ENCODE measurements at places on chromosomes 7 and 10.

- no peak for DNase-seq
Measured at GRCh38 chr10:17443707-17444387, 10.5 kb downstream of the ST8SIA6 start.

DNA sequence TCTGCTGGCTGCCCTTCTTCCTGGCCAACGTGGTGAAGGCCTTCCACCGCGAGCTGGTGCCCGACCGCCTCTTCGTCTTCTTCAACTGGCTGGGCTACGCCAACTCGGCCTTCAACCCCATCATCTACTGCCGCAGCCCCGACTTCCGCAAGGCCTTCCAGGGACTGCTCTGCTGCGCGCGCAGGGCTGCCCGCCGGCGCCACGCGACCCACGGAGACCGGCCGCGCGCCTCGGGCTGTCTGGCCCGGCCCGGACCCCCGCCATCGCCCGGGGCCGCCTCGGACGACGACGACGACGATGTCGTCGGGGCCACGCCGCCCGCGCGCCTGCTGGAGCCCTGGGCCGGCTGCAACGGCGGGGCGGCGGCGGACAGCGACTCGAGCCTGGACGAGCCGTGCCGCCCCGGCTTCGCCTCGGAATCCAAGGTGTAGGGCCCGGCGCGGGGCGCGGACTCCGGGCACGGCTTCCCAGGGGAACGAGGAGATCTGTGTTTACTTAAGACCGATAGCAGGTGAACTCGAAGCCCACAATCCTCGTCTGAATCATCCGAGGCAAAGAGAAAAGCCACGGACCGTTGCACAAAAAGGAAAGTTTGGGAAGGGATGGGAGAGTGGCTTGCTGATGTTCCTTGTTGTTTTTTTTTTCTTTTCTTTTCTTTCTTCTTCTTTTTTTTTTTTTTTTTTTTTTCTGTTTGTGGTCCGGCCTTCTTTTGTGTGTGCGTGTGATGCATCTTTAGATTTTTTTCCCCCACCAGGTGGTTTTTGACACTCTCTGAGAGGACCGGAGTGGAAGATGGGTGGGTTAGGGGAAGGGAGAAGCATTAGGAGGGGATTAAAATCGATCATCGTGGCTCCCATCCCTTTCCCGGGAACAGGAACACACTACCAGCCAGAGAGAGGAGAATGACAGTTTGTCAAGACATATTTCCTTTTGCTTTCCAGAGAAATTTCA lies 1.7 kb downstream of the ADRB1 start:
- no peak for DNase-seq

GRCh38 chr7:138863931-138864330 lies 65.9 kb upstream of the ATP6V0A4 start:
- DNase-seq, result no peak

- no peak for DNase-seq
Measured at GRCh38 chr7:16813232-16813616, 8.4 kb upstream of the AGR2 start.

- no peak for DNase-seq
Measured at GRCh38 chr10:83166344-83166743, 973.0 kb upstream of the GHITM start.

DNA sequence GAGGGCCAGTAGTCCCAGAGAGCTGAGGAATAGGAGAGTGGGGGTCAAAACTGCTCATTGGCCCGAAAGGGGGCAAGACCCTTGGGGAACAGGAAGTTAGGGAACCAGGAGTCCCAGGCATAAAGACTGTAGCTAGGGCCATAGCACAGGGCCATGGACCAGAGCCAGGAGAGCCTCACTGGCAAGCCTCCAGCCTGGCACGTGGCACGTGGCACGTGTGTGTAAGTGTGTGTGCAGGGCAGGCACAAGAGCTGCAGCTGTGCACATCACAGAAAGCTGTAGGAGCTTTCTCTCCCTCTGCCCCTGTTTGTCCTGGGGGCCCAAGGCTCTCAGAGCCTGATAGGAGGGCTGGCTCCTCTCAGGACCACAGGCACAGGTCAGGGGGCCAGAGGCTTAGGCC lies 47.8 kb upstream of the SLF2 start:
- DNase-seq, result no peak

DNA sequence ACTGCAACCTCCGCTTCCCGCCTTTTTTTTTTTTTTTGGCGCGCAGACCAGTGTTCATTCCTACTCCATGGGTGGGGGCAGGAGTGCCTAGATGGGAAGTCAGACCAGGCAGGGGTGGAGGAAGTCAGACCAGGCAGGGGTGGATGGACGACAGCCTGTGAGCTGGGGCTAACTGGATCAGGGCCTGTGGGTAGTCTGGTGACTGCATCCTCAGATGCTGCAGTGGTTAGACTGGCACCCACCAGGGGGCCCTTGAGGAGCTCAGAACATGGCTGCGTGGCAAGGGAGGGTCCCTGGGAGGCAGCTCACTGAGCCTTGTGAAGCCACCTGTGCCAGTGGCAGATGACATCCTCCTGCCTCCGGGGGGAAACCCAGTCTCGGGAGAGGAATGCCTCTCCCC lies 35.1 kb downstream of the RCC1L start:
- no peak for DNase-seq

GRCh38 chr7:151062399-151063211 lies 3.2 kb downstream of the SLC4A2 start:
- peak; percentile 91 for DNase-seq

- DNase-seq, result no peak
Measured at GRCh38 chr7:34406848-34407530, 251.0 kb upstream of the NPSR1 start.

DNA sequence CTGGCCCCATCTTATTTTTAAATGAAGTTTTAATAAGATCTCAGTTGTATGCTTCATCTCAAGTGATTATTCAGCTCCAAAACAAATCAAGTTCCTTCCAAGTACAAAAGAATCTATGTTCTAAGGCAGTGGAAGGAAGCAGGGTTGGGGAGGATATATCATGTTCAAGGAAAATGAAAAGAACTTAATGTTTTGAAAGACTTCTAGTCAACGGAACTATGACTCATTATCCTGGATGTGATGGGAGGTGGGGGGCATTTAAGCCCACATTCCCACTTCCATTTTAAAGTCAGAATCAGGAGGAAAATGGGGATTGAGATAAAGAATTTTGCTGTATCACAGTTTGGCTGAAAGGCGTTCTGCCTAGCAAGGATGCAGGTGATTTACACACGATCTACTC lies 59.4 kb downstream of the FANK1 start:
- DNase-seq, result no peak

DNA sequence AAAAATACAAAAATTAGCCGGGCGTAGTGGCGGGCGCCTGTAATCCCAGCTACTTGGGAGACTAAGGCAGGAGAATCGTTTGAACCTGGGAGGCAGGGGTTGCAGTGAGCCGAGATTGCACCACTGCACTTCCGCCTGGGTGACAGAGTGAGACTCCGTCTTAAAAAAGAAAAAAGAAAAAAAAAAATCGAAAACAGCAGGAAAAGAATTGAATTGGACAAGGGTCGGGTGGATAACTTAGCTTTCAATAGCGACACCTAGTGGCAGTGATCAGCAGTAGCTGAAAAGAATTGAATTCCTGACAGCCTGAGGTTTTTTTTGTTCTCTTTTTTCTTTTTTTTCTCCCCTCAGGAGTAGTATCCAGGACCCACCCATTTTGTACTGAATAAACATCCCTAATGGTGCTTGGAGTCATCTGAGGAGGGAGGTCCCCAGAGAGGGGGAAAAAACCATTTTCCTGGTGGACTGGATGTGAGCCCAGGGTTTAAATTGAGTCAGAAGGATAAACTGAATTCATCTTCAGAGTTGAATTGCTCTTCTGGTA lies 55.1 kb downstream of the CYCS start:
- peak; percentile 86 for DNase-seq

GRCh38 chr10:91197127-91197526 lies 23.3 kb upstream of the PCGF5 start:
- DNase-seq, result no peak

DNA sequence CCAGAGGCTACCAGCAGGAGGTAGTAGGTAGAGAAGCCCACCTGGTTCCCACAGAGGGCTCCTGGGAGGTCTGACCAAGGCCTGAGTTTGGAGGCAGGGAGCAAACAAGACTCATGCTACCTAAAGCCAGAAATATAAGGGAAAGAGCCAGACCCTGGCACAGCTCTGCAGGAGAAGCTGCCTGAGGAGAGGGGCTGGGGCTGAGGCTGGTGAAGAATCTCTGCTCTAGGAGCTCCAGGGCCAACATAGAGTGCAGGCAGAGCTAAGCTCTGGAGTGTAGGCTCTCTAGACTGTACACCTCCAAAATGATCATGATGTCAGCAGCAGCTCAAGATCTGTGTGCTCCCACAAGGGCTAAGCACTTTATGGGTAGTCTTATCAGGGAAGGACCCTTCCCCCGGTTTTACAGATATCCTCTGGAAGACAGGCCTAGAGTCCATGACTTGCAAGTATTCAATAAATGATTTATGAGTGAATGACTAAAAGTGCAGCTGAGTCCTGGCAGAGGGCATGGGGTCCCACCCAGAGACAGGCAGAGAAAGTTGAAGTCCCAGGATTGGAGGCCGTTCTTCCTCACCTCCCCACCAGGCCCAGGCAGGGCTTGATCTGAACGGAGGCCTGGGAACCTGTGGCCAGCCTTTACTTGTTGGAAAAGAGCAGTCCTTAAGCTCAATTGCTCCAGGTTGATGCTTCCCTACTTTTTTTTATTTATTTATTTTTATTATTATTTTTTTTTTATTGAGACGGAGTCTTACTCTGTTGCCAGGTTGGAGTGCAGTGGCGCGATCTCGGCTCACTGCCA lies 71.5 kb upstream of the LRRC4 start:
- DNase-seq, result no peak

- DNase-seq, result no peak
Measured at GRCh38 chr10:10855151-10855581, 162.5 kb upstream of the CELF2 start.

- no peak for DNase-seq
Measured at GRCh38 chr7:70135656-70136055, 537.4 kb downstream of the AUTS2 start.

GRCh38 chr7:32937344-32938174 lies 19.7 kb upstream of the FKBP9 start:
- DNase-seq, result no peak

- no peak for DNase-seq
Measured at GRCh38 chr10:128062881-128063563, 63.2 kb downstream of the MKI67 start.

DNA sequence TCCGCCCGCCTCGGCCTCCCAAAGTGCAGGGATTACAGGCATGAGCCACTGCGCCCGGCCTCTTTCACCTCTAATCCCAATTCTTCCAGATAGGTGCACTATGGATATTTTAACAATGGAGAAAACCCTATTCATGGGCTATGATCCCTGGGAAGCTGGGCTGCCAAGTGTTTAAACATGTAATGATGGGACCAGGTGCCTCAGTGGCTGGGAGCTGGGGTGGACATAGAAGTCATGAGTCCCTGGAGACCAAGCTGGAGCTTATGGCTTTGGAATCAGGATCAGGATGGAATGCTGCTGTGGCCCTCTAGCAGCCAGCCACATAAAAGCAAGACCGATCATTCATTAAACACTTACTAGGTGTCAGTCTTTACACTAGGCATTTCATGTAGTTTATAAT lies 41.8 kb upstream of the IGFBP3 start:
- no peak for DNase-seq

DNA sequence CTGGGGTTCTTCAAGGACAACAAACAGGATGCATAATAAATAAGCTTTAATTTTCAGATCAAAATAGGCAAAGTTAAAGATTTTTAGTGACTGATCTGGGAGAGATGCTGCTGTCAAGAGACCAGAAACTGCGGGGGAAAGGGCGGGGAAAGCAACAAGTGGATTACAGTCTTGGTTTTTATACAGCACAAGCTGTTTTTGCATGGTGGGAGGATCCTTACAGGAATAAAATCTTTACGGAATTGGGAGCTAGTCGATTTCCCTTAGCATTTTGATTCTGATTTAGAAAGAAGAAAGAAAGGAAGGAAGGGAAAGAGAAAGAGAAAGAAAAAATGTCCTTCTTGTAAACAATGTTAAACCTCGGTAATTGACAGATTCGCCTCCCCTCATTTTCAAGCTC lies 242.3 kb upstream of the SP8 start:
- DNase-seq, result no peak

DNA sequence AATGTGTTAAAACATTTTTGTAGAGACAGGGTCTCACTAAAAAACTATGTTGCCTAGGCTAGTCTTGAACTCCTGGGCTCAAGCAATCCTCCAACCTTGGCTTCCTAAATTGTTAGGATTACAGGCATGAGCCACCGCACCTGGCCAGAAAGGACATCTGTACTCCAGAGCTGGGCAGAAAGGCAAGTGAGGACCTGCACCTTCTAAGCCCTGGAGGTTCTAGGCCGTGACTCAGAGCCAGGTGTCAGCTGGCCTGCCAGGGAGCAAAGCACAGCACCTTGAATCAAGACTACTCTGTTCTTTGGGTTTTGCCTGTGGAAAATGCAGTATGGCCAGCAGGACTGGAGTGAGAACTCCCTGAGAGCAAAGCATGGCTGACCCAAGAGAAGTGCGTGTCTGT lies 396.5 kb downstream of the ADRA2A start:
- DNase-seq, result no peak
